ENCODE measurements at places on chromosomes 2 and 18.
A peak's percentile ranks its signal among the peaks of the same experiment; 100 is the strongest.

- no peak for DNase-seq
These were observed 43.7 kb upstream of the TWIST2 start for GRCh38 chr2:238803996-238804870.

DNA sequence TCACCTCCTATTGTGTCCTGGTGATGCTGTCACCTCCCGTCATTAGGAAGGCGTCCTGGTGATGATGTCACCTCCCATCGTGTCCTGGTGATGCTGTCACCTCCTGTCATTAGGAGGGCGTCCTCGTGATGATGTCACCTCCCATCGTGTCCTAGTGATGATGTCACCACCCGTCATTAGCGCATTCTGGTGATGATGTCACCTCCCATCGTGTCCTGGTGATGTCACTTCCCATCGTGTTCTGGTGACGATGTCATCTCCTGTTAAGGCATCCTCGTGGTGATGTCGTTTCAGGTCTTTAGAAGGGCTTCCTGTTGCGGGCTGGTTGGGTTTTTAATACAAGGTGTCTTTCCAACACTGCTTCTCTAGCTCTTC lies 40.7 kb downstream of the CTDP1 start:
- DNase-seq, result no peak

DNA sequence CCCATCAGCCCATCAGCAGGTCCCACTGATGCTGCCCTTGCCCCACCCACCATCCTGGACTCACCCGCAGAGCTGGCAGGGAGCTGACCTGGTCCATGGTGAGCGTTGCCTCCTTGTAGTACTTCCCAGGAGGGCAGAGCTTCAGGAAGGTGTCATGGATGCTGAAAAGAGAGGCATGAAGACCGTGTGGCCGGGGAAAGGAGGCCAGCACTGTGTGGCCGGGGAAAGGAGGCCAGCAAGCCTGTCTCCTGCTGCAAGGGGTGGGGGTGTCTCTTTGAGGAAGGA lies 11.9 kb downstream of the CIB4 start:
- DNase-seq, result no peak

- DNase-seq, result no peak
These were observed 235.1 kb downstream of the CDCA7 start for GRCh38 chr2:173589604-173590275.

GRCh38 chr2:26564121-26564644 lies 77.0 kb downstream of the CIB4 start:
- peak; percentile 16 for DNase-seq

DNA sequence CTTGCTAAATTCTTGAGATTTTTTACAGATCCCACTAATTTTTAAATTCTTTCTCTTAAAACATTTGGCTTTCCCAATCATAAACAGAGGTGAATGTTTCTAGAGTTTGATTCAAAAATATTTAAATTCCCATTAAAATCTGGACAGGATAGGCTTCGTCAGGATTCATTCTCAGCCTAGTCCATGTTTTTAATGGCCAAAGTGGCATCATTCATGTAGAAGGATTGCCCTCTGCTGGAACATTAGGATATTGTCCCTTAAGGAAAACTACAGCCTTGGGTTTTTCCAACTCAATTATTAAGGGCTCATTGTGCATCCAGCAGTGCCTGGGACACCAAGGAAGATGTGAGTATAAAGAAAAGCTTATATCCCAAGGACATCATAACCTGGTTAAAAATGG lies 71.7 kb downstream of the TPGS2 start:
- no peak for DNase-seq

DNA sequence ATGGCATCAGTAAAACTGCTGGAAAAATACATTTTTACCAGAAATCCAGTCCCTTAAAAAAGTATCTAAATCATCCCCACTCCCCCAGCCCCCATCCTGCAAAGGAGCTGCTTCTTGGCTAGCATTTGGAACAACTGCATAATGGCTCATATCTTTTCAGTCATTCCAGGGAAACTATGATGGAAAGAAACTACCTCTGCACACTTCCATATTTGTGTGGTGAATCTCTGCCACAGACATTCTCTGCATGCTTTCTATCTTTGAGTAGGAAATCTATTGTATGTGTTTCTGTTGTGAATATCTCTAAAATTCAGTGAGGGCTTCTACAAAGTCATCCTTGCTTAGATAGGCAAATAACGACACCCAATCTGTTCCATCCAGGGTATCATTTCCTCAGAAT lies 632.3 kb downstream of the LRP1B start:
- no peak for DNase-seq

DNA sequence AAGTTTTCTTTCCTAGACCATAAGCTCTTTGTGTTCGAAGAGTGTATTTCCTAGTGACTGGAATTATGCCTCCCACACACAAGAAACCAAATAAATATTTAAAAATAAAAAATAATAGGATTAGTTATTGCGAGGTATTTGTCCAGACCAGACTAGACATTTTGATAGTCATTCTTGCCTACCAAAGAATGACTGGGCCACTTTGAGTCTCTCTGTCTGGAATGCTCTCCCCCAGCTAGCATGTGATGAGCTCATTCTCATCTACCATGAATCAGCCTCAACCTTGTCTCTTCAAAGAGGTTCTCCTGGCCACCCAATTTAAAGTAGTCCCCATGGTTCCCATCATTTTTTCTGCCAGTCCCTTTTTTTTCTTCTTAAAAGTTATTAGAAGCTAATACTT lies 13.9 kb upstream of the DSC1 start:
- no peak for DNase-seq

GRCh38 chr2:99707592-99707991 lies 217.8 kb upstream of the REV1 start:
- DNase-seq, result no peak

GRCh38 chr2:121085801-121086200 lies 199.2 kb downstream of the TFCP2L1 start:
- DNase-seq, result no peak

DNA sequence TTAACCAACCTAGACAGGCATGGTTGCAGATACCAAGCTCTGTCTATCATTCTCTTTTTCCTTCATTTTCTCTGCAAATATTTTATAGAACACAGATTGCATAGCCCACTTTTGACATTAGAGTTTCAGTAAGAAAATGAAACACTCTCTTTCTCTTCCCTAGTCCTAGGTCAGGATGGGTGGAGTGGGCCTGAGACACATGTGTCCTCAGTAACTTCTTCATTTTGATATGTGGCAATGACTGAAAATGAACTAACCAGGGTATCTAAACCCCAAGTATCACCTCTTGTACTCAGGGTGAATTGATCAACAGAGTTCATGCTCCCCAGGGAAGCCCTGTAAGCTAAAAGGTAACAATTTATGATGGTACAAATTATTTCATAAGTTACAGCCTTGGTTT lies 37.0 kb upstream of the KYNU start:
- no peak for DNase-seq

DNA sequence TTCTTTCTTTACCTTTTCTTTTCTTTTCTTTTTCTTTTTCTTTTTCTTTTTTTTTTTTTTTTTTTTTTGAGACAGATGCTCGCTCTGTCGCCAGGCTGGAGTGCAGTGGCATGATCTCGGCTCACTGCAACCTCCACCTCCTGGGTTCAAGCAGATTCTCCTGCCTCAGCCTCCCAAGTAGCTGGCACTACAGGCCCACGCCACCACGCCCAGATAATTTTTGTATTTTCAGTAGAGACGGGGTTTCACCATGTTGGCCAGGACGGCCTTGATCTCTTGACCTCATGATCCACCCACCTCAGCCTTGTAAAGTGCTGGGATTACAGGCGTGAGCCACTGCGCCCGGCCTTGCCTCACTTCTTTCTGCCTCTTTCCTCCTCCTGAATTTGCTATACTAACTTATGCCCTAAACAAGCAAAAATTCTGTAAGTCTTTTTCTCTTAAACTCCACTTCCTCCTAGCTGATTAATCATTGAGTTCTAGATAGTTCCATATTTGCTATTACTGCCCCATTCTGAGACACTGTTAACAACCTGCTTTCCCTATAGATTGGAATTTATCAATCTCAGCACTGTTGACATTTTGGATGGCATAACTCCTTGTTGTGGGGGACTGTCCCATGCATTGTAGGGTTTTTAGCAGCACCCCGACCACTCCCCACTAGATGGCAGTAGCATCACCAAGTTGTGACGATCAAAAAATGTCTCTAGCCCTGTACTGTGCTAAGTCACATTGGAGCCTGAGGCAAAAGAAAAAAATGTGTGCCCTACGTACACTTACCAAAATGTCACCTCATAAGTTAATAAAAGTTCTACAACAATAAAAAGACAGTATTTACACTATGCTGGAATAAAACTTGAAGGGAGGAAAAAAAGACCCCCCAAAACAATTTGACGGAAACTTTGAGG lies 16.4 kb upstream of the THADA start:
- peak; percentile 76 for DNase-seq

GRCh38 chr2:226308986-226309385 lies 490.6 kb downstream of the IRS1 start:
- DNase-seq, result no peak

- DNase-seq, result no peak
These were observed 370.2 kb downstream of the PTPRM start for GRCh38 chr18:7937268-7937667.

DNA sequence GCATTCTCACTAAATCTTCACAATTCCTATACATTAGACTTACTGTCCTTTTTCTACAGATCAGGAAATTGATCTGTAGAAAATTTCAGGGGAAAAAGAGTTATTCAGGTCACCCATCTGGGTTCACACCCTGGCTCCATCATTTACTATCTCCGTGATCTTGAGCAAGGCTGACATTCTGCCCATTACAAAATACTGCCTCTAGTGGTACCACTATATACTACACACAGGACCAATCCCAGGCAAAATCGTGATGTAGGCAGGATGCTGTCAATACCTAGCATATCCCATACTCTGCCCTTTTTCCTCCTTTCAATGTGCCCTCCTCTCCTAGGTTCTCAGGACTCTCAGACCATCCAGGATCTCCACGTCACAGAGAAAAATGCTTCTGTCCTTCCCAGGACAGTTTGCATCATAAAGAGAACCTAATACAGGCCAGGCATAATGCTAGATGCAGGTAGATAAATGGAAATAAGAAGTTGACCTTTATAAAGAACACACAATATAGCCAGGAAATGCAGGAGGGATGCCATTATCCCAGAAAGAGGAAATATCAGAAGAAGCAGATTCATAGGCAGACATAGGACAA lies 101.9 kb downstream of the CDH20 start:
- no peak for DNase-seq

- no peak for DNase-seq
These were observed 90.7 kb upstream of the TFPI start for GRCh38 chr2:187644981-187645380.

DNA sequence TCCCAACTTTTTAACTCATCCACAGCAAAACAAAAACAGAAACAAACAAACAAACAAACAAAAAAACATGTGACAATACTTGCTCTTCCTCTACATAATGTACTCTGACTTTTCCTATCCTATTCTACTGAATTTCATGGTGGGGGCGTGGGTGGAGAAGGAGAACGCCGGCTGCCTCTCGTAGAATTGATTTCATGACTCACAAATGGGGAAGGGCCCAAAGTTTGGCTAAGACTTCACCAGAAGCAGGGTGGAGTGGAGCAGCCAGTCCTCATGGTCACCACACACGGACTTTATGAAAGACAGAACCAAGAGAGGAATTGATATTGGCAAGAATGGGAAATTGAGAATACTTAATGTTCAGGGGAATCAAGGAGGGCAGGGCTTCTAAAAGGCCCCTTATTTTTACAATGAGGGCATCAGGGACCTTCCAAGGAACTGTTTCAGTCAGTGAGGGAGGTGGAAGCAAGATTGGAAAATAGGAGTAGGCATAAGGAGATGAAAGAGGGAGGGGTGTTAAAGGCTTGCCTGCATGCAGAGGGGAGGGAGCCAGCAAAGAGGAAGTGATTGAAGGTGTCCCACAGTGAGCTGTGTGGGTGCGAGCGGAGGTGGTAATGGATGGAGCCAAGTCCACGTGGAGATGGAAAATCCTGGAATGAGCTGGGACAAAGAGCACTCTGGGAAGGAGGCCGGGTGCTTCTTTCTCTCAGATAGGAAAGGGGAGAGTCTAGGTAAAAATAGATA lies 27.9 kb downstream of the MARCHF4 start:
- no peak for DNase-seq

DNA sequence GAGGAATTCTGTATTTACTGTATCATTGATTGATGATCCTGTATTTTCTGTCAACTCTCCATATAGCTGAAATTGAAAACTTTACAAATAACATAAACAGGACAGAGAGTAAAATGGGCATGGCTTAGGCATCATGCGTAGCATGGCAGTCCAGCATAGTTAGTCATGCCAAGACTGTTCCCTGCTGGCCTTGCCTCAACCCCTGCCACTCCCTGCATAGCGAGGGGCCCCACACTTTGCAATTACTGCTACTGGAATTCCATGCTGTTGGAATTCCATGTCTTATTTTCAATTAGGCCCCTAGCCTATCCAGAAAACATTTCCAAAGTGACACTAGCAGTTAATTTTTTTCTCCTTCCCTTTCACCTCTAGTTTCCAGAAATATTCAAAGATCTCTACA lies 15.1 kb upstream of the SOX11 start:
- DNase-seq, result no peak

- no peak for DNase-seq
These were observed 32.7 kb downstream of the SCRN3 start for GRCh38 chr2:174428214-174428613.

DNA sequence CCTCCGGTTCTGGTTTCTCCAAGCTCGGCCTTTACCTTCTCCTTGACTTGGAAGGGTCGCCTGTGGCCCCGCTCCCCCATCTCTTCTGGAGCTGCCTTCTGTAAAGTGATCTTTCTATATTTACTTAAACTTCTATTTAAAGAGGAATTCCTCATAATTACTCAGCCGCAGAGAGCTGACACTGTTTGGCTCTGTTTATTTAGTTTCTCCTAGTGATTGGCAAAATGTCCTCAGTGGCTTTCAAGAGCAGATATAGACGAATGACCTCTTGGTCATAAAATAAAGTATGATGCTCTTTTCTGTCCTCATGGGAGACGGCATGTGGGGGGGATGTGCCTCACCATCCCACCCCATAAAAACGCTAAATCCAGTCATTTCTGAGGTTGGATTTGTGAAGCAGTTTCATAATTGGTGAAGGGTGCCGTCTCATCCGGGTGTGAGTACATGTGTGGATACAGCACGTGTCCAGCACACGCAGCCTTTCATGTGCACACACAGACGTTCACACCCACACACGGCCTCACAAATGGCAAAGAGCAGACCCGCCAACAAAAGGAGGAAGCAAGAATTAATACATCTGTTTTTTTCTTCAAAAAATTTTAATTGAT lies 43.4 kb upstream of the SMAD7 start:
- no peak for DNase-seq

- DNase-seq, result no peak
These were observed 5.8 kb upstream of the HOXD1 start for GRCh38 chr2:176182671-176183070.

DNA sequence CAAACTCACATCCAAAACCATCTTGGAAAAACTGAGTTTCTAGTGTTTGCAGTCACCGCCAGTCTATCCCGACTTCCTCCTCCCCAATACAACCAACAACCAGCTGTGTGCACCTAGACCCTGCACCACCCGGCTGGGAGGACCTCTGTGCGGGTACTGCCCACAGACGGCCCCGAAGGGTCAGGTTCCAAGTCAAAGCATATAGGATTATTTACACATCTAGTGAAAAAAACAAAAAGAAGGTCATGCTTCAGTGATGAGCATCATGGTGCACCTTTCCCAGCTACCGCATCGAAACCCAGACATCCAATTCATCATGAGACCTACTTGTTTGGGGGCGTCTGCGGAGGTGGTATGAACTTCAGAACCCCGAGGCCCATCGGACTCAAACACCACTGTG lies 124.8 kb downstream of the ZNF516 start:
- DNase-seq, result no peak

GRCh38 chr2:119263025-119263424 lies 39.4 kb downstream of the STEAP3 start:
- no peak for DNase-seq
